ENCODE measurements at places on chromosomes 11 and 22. TPM values are rescaled to one million over a fixed set of nuclear protein-coding genes. Genes with fewer than 3 reads are reported as not detected.
A peak's percentile ranks its signal among the peaks of the same experiment; 100 is the strongest.

LRRC74B gene
- total RNA-seq = 0.88 TPM

CELSR1 gene
- 1.3 TPM for total RNA-seq

RAB39A gene
- total RNA-seq = not detected

APOBEC3A gene
- total RNA-seq = not detected

TENM4 gene
- total RNA-seq = 0.21 TPM

TNRC6B gene
- 34.7 TPM for total RNA-seq

SPI1 gene
- total RNA-seq = not detected

PLET1 gene
- total RNA-seq = not detected

KCNJ1 gene
- total RNA-seq = 0.29 TPM

ANO1 gene
- not detected for total RNA-seq

CSKMT gene
- 3.2 TPM for total RNA-seq

SPON1 gene
- not detected for total RNA-seq

USP2 gene
- total RNA-seq = 10.0 TPM

NAALADL1 gene
- not detected for total RNA-seq

P2RX6 gene
- 103 TPM for total RNA-seq

MMP27 gene
- total RNA-seq = not detected

- DNase-seq = no peak
Observed at GRCh38 chr11:127598476-127598875, 597.9 kb upstream of the KIRREL3 start.

DNA sequence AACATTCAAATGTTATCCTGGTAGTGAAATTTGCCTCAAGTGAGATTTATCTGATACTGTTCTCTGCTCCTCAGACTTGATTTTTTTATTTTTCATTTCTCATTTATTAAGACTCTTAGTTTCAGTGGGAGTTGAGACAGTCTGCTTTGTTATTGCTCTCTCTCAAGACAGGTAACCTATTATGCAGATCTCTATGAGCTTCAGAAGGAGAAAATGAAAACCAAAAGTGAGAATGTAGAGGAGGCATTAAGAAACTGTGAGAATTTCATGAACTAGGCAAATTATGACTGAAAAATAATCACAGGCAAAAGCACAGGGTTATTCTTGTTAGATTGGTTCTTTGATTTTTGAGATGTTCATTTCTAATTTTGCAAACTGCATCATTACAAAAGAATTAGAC is 290.0 kb upstream of the CHORDC1 start:
- DNase-seq = no peak

DNA sequence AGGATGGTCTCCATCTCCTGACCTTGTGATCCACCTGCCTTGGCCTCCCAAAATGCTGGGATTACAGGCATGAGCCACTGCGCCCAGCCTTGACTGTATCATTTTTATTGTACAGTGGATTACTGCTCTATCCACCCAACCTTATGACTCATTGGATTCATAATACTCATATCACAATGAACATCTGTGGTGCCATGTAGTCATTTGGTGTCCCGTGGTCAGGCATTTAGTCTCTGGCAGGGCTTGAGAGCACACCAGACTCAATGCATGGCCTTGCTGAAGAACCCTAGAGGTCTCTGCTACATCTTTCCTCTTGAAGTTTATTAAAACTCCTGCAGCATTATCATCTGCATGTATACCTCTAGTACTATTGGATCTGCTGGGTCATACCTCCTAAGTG is 98.0 kb upstream of the LDLRAD3 start:
- DNase-seq = peak; percentile 27

DNA sequence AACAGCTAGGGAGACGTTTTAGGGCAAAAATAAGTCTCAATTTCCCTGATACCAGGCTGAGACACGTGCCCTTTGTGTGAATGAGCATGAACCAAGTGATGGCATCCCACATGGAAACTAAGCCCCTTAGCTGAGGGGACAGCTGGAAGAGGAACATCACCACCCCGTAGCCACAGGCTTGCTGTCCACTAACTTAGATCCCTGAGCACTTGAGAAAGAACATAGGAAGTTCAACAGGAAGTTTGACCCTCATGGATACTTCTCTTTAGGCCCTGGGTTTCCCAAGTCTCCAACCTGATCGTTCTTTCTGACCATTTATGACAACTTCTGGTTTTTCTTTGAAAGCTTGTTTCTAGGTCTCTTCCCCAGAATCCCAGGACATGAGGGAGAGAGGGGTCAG is 11.6 kb upstream of the CKAP5 start:
- peak; percentile 71 for DNase-seq

GRCh38 chr22:35170716-35171697 is 86.3 kb upstream of the HMGXB4 start:
- DNase-seq = no peak

DNA sequence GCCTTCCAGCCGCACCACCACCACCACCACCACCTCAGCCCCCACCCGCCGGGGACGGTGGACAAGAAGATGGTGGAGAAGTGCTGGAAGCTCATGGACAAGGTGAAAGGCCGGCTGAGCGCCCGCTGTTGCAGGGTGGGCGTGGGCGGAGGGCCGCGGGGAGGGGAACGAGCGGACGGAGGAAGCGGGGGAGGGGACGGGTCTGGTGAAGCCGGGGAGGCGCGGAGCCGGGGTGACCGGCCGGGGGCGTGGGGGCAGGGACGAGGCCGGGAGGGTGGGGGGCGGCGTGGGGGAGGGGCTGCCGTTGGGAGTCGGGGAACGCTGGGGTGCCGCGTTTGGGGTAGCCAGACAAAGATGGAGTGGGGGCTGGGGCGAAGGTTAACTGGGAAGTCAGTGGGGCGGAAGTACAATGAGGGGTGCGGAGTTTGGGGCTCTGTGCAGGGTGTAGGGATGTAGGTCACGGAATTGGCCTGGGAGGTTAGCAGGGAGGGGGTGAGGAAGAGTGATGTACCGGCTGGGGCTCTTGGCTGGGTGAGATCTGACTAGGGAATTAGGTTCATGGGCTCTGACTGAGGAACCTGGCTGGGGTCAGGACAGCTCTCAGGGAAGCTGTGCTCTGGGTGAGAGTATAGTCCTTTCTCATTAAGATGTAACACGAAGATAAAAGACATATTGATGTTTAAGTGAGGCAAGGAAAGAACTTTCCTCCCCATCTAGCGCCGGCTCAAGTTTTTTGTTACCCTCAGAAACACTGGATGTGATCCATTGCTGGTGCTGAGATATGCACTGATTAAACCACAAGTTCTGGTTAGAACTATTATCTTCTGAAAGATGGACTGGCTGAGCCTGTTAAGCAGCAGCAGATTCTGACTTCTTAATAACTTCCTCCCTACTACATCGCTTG is 624 bp downstream of the CBL start:
- DNase-seq = peak; percentile 15

DNA sequence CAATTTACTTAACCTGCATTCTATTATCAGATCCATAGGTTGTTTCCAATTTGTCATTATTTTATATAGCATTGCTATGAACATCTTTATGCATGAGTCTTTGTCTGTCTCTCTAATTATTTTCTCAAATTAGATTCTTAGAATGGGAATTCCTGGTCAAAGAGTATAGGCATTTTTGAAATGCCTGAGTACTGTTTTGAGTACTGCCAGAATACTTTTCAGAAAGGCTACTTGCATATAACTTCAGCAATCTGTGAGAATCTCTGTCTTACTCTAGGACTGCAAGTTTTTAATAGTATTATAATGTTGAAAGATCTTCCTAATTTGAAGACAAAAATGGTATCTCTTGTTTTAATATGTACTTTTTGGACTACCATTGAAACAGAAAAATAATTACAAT is 56.6 kb downstream of the KCNC1 start:
- DNase-seq = no peak

DNA sequence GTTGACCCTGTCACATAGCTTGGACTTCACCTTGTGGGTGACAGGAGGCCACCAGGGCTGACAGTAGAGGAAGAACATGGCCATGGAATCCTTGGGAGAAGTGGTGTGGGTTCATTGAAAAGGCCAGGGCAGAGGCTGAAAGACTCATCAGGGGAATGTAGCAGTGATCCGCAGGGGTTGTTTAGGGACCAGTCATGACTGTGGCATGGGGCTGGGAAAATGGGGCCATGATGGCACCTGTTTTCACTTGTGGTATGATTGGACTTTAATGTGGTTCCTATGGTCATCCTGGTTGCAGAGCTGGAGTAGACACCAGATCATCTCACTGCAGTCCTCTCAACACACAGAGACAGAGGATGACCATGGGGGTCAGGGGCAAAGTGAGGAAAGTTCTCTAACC is 66.7 kb upstream of the MYEOV start:
- peak; percentile 66 for DNase-seq

DNA sequence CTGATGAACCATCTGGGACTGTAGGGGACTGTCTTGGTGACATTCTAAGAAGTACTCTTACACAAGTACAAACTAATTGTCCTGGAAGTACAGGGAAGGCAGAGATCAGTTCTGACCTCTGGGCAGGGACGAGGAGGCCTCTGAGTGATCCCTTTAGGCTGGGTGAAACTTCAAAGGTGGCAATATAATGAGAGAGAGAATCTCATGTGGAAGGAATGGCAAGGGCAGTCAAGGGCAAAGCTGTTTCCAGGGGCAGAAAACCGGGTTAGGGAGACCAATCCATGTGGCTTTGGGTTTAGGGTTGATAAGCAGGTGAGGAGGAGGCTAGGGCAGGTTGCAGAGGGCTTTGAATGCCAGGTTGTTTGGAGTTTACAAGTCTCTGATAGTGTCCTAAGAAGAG is 21.3 kb upstream of the MYH9 start:
- no peak for DNase-seq

- DNase-seq = no peak
Observed at GRCh38 chr22:44661070-44661469, 40.9 kb upstream of the PRR5 start.

GRCh38 chr11:70319396-70320076 is 49.0 kb downstream of the PPFIA1 start:
- DNase-seq = no peak

GRCh38 chr11:6864438-6864837 is 1.6 kb downstream of the OR10A2 start:
- peak; percentile 18 for DNase-seq

DNA sequence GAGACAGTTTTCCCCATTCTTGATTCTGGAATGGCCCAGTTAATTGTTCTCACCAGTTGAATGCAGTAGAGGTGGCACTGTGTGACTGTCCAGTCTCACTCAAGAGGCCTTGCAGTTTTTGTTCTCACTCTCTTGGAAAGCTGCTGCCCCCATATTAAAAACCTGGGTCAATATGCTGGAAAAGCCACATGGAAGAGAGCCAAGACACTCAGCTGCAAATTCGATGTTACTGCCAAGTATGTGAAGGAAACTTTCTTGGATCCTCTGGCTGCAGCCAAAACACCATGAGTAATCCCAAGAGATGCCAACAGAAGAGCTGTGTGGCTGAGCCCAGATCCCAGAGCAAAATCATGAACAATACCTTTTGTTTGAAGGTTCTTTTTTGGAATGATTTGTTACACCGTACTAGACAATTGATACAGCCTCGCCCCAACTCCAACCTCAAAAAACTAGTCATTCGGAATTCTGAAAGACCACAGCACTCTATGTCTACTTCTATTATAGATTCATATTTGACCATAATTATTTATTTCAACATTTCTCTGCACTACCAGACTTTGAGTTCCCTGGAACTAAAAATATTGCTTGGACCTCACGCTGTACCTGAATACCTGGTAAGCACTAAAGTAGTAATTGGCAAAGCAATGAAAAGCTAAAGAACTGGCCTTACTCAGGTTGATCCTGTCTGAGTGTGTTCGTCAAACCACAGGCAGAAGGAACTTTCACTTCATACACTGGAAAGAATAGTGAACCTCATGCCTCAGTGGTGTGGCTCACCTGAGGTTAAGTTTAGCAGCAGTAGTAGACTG is 378.8 kb downstream of the ETS1 start:
- DNase-seq = peak; percentile 82

DNA sequence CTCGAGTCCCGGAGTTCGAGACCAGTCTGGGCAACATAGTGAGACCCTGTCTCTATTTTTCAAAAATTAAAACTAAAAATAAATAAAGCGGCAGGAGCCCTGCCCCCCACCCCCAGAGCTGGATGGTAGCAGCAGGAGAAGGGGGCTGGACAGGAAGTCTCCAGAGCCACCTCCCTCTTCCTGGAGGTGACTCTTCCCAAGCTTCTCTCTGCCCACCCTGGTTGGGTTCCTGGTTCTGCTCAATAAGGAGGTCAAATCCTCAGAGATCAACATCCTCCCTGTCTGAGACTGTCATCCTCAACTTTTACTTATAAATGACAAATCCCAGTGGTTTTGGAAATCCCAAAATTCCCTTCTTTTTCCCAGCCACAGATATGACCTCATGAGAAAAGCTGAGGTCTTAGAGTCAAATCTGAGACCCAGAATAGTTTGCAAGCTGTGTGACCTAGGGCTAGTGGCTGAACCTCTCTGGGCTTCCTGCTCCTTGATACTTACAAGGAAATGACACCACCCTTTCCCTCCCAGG is 987 bp downstream of the C1QTNF6 start:
- no peak for DNase-seq

- DNase-seq = no peak
Observed at GRCh38 chr11:60739114-60739513, 14.6 kb downstream of the MS4A18 start.

GRCh38 chr11:120130176-120130980 is 7.5 kb downstream of the TRIM29 start:
- no peak for DNase-seq

DNA sequence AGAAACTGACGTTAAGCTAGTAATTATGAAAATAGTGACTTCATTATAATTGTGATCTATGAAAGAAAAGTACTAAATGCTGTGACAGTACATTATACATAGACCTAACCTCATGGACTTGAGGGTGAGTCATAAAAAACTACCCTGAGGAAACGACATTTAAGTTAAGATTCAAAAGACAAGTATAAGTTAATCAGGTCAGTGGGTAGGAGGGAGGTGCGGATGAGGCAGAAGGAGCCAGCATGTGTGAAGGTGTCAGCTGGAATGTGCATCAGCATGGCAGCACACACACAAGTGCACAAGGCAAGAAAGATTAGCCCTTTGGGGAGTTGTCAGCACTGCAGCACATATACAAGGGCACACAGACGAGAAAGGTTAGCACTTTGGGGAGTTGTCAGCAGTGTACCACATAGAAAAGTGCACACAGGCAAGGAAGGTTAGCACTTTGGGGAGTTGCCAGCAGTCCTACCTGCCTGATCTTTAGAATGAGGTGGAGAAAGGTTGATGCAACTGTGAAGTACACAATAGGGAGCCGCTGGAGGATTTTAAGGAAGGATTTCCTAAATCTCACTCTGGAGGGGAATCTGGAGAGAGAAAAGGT is 31.6 kb upstream of the CAVIN3 start:
- no peak for DNase-seq

- DNase-seq = no peak
Observed at GRCh38 chr11:3795131-3796001, 2.0 kb downstream of the NUP98 start.

GRCh38 chr11:36271794-36272407 is 17.3 kb downstream of the COMMD9 start:
- no peak for DNase-seq

- no peak for DNase-seq
Observed at GRCh38 chr11:92653454-92653853, 316.0 kb upstream of the MTNR1B start.

Measured in myocyte (in vitro differentiated cells).